ENCODE measurements at places on chromosomes 5 and 9.

DNA sequence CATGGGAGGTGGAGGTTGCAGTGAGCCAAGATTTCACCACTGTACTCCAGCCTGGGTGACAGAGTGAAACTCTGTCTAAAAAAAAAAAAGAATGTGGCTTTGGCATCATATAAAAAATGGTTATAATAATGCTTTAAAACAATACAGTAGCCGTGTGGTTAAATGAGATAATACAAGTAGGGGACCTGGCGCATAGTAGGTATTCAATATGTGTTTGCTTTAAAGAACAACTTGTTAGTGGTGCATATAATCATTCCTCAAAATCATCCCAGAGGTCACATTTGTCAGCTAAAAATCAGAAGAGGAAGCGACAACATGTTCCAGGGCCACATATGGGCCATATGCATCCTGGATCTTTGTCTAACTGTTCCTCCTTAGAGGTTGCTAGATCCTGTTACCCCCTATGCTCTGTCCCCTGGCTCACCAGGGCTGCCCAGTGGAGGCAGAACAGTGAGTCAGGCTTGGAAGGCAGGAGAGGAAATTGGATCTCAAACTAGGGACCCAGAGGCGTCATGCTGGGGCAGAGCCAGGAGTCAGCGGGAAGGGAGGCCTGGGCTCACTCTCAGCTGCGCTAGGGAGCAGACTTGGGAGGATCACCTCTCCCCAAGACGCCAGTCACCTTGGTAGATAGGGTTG, 27.7 kb downstream of the LHX6 start:
- no peak for DNase-seq

GRCh38 chr5:53334431-53334941, 145.9 kb upstream of the FST start:
- no peak for DNase-seq

DNA sequence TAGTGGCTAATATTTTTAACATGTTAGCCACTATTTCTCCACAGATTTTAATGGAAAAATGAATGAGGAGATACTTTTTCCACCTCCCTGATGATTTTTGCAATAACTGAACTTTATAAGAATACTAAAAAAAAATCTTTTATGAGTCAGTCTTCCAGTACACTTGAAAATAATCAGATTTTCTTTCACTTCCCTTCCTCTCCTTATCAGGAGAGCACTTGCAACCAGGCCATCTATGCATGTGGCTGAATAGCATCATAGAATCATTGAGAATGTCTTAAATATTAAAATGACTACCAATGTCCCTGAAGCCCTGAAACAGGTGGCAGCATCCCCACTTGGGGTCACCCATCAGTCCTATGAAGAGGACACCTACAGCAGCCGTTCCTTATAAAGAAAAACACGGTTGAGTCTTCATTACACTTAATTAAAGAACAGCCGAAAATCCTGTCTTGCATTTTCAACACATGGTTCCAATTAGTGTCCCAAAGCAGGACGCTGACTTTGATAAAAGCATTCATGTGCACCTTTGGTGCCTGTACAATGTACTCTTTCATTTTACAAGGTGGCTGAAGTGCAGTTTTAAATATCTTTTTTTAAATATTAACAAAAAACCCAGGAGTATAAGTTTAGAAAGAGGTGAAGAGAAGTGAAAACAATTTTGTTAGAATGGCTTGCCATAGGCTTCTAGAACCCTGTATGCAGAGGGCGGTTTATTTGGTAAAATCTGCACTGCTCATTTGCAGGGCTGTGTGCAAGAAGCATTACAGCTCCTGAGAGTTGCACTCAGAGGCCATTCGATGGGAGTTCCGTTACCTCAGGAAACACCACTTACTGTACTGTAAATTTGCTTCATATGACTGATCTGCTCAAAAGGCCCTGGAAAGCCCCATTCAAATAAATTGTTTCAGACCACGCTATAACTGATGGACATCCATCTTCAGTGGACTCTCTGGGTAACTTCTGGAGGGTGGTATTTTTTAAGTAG, 106.9 kb upstream of the VCAN start:
- no peak for DNase-seq

DNA sequence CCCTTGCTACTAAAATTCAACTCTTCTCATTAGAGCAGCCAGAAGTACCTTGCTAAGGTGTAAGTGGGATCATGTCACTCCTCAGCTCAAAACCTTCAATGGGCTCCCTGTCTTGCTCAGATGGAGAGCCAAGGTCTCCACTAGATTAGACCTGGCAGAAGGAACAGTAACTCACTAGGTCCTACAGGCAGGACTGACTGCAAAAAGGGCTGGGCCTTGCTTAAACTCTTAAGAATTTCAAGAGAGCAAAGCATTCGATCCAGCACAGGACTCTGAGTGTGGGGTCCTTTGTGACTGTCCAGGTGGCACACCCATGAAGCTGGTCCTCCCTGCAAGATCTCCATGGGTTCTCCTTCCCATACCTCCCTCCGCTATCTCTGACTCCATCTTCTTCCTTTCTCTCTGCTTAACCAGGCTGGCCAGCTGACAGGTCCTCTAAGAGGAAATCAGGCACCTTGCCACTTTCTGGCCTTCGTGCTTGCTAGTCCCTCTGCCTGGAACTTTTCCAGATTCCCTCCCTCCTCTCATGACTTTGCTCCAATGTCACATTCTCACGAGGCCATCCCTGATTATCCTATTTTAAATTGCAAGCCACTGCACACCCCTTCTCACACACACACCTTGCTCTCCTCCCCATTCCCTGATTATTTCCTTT, 70.2 kb downstream of the BASP1 start:
- DNase-seq = no peak

DNA sequence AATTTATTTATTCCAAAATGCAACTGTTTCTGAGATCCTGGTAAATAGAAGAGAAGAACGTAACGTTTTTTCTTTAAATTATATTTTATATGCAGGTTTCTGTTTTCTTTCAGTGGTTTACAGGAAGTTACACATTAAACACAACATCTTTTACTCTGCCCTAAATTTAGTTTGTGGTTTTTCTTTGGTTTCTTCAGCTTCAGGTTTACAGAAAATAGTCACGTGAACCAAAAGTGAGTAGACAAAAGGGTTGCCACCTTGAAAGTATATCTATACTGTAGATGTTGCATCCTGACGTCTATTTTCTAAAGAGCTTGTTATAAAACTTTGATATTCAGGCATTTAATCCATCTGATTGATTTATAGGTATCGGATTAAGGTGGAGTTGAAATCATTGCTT, 1236.6 kb downstream of the MAT2B start:
- no peak for DNase-seq

- no peak for DNase-seq
These were observed 33.9 kb downstream of the HABP4 start for GRCh38 chr9:96483733-96484390.

DNA sequence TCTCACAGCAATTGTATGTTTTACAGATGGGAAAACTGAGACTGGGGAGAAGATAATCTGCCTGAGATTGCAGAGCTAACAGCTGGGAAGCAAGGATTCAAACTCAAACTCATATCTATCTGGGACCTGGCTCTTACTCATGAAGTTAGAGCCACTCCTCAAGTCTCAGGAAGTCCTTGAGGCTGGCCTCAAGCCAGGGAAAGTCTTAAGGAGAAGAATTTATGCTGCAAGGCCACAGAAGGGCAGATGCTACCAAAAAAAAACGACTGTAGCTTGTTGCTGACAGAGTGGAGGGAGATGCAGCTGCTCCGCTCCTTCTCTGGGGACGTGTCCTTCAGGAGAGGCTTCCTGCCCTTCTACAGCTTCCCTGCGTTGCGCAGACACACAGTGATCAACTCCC, 39.8 kb downstream of the BARHL1 start:
- DNase-seq = no peak

DNA sequence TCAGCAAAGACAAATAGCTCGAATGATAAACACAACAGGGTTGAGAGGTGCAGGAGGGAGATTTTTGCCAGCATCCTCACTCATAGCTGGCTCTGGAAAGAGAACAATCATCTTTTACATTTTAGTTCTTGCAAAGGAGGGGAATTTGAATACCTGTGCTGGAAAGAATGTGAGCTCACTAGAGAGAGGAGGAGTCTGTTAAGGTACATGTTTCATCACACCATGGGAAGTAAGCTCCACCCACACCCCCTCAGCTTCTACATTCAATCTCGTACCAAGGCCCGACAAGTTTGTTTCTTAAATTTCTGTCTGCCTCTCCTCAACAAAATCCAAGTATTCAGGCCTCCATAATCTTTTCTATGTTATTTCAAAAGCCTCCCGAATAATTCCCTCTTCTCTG, 254.6 kb downstream of the BRINP1 start:
- DNase-seq = no peak

DNA sequence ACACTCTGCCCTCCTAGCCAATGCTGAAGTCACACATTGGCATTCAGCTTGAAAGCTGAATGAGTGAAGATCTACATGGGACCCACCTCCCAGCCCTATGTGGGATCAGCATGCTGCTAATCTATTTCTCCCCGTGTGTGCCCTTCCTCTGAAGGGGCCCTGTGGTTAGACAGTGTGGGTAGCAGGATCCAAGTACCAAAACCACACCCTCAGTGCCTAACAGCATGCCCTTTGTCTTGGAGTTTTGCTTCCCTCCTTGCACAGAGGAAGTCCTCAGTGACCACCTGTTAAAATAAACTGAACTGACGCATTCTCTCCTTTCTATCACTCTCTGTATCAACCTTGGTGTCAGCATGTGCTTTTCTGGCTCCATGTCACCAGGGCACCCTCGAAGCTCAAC, 25.0 kb downstream of the SH3TC2 start:
- no peak for DNase-seq

DNA sequence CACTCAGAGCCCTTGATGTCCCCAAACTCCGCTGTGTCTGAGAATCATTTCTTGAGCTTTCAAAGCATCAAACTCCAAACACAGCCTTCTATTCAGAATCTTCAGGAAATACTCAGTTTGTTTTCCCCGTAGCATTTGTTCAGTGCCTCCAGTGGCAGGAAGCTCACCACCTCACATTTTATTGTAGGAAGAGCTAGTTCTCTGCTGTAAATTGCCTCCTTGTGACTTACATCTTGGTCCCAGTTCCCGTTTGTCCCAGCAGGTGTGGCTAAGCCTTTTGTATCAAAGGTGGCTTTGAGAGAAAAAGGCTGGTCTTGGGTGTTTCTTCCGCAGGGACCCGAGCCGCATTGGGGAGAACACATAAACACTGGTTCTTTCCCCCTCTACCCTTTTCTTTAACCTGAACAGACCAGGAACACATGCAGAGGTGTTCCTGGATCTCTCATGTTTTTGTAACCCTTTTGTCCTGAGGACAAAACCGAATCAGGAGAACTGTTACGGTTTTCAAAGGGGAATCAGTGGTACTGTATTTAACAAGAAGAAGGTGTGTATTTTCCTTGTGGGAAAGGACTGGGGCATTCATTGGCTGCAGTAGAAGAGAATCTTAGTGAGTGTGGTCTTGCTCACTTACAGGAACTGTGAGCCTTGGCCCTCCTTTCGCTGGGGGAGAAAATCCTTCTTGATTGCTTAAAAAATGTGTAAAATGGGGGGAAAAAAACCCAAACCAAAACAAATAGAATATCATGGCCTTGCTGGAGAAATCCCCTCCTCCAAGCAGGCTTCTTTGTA, 1.9 kb downstream of the OSMR start:
- DNase-seq = no peak

DNA sequence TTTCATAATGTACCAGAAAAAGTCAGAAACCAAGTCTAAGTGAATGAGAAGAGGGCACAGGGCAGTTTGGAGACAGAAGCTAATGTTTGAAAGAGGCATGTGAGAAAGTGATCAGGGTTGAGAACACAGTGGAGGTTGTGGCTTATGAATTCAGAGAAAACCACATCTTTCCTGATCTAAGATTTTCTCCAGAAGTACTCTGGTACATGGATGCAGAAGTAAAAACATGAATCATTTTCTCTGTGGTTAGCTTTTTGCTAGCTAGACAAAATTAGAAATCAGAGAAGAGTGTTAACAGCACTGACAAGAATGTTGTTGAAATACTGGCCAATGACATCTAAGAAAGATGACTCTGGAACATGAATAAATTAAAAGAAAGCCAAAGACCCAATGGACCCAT, 541.1 kb downstream of the DNAH5 start:
- DNase-seq = no peak

DNA sequence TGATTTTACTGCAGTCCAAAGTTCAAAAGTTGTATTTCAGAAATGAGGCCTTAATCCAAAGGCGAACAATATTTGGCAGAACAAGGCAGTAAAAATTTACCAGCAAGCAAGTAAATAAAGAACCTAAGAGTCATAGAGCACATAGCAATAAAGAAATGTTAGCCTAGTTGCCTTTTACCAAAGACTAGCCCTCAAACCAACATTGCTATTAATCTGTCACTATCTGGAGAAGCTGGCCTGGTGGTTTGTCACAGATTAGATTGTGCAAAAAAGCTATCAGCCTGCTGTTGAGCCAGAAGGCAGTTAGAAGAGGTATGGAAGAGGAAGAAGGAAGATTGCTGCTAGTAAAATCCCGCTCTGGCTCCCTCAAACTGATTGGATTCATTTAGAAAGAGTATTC, 304.7 kb upstream of the KLF4 start:
- no peak for DNase-seq

DNA sequence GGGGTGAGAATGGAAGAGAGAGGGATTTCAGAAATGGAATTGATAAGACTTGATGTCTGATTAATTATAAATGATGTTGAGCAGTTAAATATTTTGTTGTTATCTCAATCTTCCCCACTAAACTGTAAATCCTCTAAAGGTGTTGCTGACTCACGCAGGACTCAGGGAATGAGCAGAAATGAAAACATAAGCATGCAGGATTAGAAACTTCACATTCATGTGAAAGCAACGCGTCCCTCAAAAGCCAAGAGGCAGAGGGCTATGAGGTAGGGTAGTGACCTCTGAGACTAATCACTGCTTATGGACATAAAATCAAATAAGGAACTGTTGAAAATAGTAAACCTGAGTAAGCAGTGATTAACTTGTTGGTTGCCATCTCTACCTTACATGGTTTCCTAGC, 21.1 kb downstream of the ADAMTSL1 start:
- no peak for DNase-seq

DNA sequence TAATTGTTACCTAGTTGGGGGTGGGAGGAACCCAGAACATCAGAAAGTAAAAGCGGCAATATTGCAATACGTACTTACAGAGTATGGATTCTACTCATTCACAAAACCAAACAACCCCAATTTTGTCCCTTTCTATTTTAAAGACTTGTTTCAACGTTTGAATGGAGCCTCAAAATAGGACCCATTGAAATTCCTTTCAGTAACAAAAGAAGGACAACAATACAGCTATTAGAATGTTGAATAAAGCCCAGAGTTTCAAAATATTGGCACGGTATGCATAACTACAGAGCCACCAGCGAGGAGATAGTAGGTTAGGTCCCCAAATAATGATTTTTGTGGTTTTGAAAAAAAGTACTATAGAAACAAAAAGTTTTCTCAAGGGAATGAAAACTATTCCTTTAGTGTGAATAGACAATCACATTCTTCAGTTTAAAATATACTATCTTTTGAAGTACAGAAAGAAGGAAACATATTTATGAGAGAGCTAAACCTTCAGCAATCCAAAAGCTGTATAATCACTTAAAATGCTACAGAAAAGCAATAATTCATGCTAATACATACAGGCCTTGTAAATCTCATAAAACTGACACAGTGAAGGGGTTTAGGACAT, 235.5 kb downstream of the RFX3 start:
- DNase-seq = no peak
